Endothelial cell (in vitro differentiated cells): ENCODE measurements at places on chromosomes 2 and 18. TPM values are rescaled to one million over a fixed set of nuclear protein-coding genes. Genes with fewer than 3 reads are reported as not detected.
A peak's percentile ranks its signal among the peaks of the same experiment; 100 is the strongest.

DNA sequence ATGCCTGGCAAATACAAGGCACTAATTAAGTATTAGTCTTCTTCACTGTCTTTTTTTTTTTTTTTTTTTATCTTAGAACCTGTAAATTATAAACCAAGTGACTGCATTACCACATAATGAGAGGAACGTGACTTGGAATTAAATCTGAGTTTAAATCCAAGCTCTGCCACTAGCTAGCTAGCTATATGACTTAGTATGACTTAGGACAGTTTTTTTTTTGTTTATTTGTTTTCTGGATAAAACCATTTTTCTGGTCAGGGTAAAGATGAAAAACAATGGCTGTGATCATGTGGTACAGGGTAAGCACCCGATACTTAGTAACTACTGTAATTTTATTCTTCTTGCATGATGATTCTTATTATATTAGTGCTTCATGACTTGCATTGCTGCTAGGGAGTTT is 191.8 kb upstream of the LRRTM1 start:
- H3K4me1 ChIP-seq = no peaks in the 10 kb centered on the region
- DNase-seq = no peak
- H3K36me3 ChIP-seq = no peaks in the 10 kb centered on the region

IL1R2 gene
- not detected for total RNA-seq

DNA sequence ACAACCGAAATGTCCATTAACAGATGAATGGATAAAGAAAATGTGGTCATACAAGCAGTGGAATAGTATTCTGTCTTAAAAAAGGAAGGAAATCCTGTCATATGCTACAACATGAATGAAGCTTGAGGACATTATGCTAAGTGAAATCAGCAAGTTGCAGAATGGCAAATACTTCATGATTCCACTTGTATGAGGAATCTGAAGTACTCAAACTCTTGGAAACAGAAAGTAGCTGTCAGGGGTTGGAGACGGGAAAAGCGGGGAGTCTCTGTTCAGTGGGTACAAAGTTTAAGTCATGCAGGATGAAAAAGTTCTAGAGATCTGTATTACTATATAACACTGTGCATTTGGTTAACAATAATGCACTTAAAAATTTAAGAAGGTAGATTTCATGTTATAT is 209.0 kb upstream of the SIX2 start:
- no peak overlapping the region for H3K4me3 ChIP-seq
- peaks cover 2% of the 10 kb centered on the region for H3K4me1 ChIP-seq
- no peak overlapping the region for H3K27ac ChIP-seq
- peaks cover 2% of the 10 kb centered on the region for H3K27me3 ChIP-seq
- no peaks in the 10 kb centered on the region for H3K36me3 ChIP-seq

GRCh38 chr2:10033251-10034006 is 9.9 kb upstream of the KLF11 start:
- H3K4me1 ChIP-seq = peaks cover 10% of the 10 kb centered on the region
- no peaks in the 10 kb centered on the region for H3K36me3 ChIP-seq
- H3K27me3 ChIP-seq = peaks cover 13% of the 10 kb centered on the region
- no peak overlapping the region for H3K4me3 ChIP-seq
- no peak for DNase-seq

DNA sequence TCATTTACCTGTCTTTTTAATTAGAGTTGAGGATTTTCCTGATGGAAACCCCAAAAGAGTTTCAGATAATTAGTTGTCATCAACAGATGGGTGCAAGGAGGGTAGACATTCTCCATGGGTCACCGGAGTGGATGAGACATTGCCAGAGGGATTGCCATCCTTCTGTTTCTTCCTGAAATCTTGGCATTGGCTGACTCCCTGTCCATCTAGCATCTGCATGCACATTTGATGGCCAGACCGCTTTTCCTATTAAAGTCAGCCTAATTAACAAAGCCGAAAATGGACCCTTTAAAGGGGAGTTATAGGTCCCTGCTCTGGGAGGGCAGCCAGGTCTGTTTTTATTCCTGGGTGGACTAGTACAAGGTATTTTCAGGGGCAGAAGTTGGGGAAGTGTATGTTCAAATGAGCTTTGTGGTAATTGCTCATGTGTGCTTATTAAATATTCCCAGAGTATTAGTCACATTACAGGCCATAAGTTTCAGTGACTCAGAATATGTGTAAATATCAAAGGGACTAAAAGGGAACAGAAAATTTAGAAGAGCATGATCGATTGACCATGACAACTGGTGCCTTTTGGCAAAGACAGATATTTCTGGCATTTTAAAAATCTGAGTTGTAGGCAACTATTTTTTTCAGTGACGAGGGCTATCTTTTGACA is 209.8 kb downstream of the PHLPP1 start:
- peaks cover 1% of the 10 kb centered on the region for H3K27me3 ChIP-seq
- peaks cover 2% of the 10 kb centered on the region for H3K36me3 ChIP-seq
- H3K4me1 ChIP-seq = no peaks in the 10 kb centered on the region
- H3K27ac ChIP-seq = no peak overlapping the region
- H3K4me3 ChIP-seq = no peak overlapping the region

G6PC2 gene
- not detected for total RNA-seq

GRCh38 chr2:10028988-10029874 is 14.1 kb upstream of the KLF11 start:
- no peak overlapping the region for H3K4me3 ChIP-seq
- H3K27ac ChIP-seq = peak overlapping the region; percentile 48
- peaks cover 5% of the 10 kb centered on the region for H3K36me3 ChIP-seq
- peak; percentile 43 for DNase-seq

- no peak overlapping the region for H3K4me3 ChIP-seq
- no peaks in the 10 kb centered on the region for H3K27me3 ChIP-seq
- no peaks in the 10 kb centered on the region for H3K36me3 ChIP-seq
- no peak for DNase-seq
Observed at GRCh38 chr18:58992301-58993231, 127.9 kb downstream of the ZNF532 start.

SGO2 gene
- 10.5 TPM for total RNA-seq

DNA sequence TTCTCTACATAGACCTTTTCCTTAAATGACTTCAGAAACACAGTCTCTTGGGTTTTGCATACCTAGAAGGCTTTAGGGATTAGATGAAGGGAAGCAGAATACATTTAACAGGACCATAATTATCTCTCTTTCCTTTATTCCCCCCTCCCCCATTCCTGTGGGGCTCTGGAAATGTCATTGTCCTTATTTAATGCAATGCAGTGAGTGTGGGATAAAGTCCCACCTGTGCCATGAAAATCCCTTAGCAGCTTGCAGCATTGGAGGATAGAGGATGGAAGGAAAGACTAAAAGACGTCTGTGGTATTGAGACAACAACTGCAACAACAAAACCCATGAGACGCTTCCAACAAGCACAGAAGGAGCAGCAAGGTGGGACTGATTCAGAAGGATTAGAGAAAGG is 117.8 kb upstream of the DCC start:
- H3K4me1 ChIP-seq = no peaks in the 10 kb centered on the region
- H3K27ac ChIP-seq = no peak overlapping the region
- DNase-seq = no peak
- no peaks in the 10 kb centered on the region for H3K36me3 ChIP-seq
- H3K27me3 ChIP-seq = no peaks in the 10 kb centered on the region

KIAA2012 gene
- total RNA-seq = 0.08 TPM

PRKAG3 gene
- not detected for total RNA-seq

LCT gene
- 0.13 TPM for total RNA-seq

- H3K27me3 ChIP-seq = peaks cover 9% of the 10 kb centered on the region
- DNase-seq = no peak
- peaks cover 5% of the 10 kb centered on the region for H3K36me3 ChIP-seq
Observed at GRCh38 chr2:69960821-69961220, 610 bp downstream of the ASPRV1 start.

- no peak overlapping the region for H3K4me3 ChIP-seq
- peaks cover 2% of the 10 kb centered on the region for H3K27me3 ChIP-seq
- DNase-seq = no peak
- H3K27ac ChIP-seq = no peak overlapping the region
- H3K36me3 ChIP-seq = no peaks in the 10 kb centered on the region
- peaks cover 3% of the 10 kb centered on the region for H3K4me1 ChIP-seq
Observed at GRCh38 chr2:165281387-165281786, 42.2 kb downstream of the SCN2A start.

ZAP70 gene
- 93.4 TPM for total RNA-seq

DNA sequence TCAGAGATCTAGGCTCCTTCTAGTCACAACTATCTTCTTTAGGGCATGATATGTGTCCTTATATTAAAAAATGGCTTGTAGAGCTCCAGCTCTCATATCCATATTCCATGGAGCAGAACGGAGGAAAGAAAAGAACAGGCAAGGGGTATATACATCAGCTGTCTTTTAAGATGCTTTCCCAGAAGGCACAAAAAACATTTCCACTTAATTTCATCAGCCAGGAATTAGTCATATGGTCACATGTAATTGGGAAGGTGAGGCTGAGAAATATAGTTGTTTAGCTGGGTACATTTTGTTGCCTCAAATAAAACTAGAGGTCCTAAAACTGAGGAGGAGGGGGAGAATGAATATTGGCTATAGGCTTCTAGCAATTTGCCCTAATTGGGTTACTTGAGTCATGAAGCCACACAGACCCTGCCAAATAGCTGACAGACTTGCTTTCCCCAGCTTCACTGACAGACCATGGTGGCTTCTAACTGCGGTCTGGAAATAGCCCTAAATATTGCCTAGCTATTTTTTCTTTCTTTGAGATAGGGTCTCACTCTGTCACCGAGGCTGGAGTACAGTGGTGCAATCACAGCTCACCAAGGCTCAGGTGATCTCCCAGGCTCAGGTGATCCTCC is 20.0 kb downstream of the MAIP1 start:
- H3K4me3 ChIP-seq = no peak overlapping the region
- H3K27ac ChIP-seq = no peak overlapping the region
- peaks cover 4% of the 10 kb centered on the region for H3K4me1 ChIP-seq
- H3K36me3 ChIP-seq = no peaks in the 10 kb centered on the region
- no peaks in the 10 kb centered on the region for H3K27me3 ChIP-seq
- no peak for DNase-seq

COL5A2 gene
- 243 TPM for total RNA-seq

GRCh38 chr18:13361431-13361830 is 142.9 kb downstream of the LDLRAD4 start:
- no peaks in the 10 kb centered on the region for H3K36me3 ChIP-seq
- H3K27ac ChIP-seq = no peak overlapping the region
- DNase-seq = no peak
- H3K27me3 ChIP-seq = peaks cover 4% of the 10 kb centered on the region

- H3K4me1 ChIP-seq = peaks cover 4% of the 10 kb centered on the region
- H3K36me3 ChIP-seq = no peaks in the 10 kb centered on the region
- no peak for DNase-seq
- H3K27me3 ChIP-seq = no peaks in the 10 kb centered on the region
Observed at GRCh38 chr2:228590681-228591080, 409.2 kb upstream of the SPHKAP start.

DNA sequence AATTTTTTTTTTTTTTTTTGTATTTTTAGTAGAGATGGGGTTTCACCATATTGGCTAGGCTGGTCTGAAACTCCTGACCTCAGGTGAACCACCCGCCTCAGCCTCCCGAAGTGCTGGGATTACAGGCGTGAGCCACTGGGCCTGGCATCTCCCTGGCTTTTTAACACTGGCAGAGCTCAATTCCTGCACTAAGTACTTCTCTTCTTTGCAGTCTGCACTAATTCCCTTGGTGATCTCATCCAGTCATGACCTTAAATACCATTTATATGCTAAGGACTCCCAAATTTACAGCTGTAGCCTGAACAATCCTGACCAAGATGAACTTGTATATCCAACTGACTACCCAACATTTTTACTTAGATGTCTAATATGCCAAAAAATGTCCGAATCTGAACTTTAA is 10.2 kb downstream of the PREPL start:
- H3K4me1 ChIP-seq = peaks cover 4% of the 10 kb centered on the region
- no peak for DNase-seq
- H3K36me3 ChIP-seq = no peaks in the 10 kb centered on the region
- H3K4me3 ChIP-seq = no peak overlapping the region

C2orf66 gene
- total RNA-seq = 1.4 TPM

DNA sequence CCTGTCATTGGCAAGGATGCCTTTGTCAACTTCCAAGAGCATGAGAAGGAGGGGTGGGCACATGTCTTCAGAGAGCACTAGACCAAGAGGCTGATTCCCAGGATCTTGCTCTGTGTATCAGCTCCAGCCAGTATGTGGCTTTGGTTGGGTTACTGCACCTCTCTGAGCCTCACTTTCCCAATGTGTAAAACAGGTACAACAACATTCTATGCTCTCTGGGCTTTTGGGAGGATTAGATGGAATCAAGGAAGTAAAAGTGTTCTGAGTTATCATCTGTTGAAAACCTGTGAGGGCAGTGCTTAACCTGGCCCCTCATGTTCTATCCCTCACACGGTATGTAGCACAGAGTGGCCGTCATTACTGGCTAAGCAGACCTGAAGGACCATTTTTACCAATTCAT is 103.9 kb downstream of the FHOD3 start:
- H3K4me1 ChIP-seq = peaks cover 11% of the 10 kb centered on the region
- no peaks in the 10 kb centered on the region for H3K36me3 ChIP-seq
- peaks cover 7% of the 10 kb centered on the region for H3K27me3 ChIP-seq
- H3K4me3 ChIP-seq = no peak overlapping the region
- no peak overlapping the region for H3K27ac ChIP-seq

GRCh38 chr2:14577843-14578242 is 54.7 kb upstream of the LRATD1 start:
- H3K4me3 ChIP-seq = no peak overlapping the region
- no peaks in the 10 kb centered on the region for H3K36me3 ChIP-seq
- DNase-seq = no peak
- H3K27ac ChIP-seq = no peak overlapping the region

GRCh38 chr2:68771211-68771751 is 36.7 kb downstream of the ARHGAP25 start:
- peaks cover 45% of the 10 kb centered on the region for H3K4me1 ChIP-seq
- H3K4me3 ChIP-seq = no peak overlapping the region
- H3K27ac ChIP-seq = no peak overlapping the region
- peaks cover 13% of the 10 kb centered on the region for H3K36me3 ChIP-seq

DNA sequence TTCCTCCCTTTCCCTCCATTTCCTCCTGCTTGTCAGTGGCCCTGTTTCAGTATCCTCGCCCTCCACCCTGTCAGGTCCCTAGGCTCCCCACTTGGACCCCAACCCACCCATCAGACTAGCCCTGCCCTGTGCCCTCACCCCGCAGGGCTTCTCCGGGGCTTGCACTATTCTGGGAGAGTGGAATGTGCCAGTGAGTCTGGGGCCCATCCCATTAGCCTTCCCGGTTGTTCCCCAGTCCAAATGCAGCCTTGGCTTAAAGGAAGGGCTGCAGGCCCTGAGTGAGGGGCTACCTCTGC is 45.5 kb downstream of the MYO7B start:
- DNase-seq = no peak
- H3K27ac ChIP-seq = no peak overlapping the region
- H3K4me1 ChIP-seq = no peaks in the 10 kb centered on the region
- H3K27me3 ChIP-seq = peaks cover 10% of the 10 kb centered on the region
- no peaks in the 10 kb centered on the region for H3K36me3 ChIP-seq
